ENCODE measurements at places on chromosomes 12 and 14.

DNA sequence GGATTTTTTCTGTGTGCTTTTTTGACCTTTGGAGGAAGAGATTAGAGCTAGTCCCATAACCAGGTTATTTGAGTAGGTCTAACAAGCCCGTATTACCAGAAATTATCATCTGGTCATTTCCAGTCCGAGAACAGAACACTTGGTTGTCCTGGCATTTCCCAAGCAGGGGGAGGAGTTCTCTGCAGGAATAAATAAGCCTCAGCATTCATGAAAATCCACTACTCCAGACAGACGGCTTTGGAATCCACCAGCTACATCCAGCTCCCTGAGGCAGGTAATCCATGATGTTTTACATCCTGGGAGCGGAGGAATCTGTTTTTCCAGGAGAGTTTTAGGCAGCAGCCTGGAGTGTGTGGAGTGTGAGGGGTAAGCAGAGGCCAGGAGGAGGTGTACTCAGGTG is at the start of gene SERPINA3:
SERPINA3 (plus strand) TSS at position 218 of the 400 bp plus-strand sequence. CDS start 2,051 bp downstream, outside the sequence.
- no peak for DNase-seq

DNA sequence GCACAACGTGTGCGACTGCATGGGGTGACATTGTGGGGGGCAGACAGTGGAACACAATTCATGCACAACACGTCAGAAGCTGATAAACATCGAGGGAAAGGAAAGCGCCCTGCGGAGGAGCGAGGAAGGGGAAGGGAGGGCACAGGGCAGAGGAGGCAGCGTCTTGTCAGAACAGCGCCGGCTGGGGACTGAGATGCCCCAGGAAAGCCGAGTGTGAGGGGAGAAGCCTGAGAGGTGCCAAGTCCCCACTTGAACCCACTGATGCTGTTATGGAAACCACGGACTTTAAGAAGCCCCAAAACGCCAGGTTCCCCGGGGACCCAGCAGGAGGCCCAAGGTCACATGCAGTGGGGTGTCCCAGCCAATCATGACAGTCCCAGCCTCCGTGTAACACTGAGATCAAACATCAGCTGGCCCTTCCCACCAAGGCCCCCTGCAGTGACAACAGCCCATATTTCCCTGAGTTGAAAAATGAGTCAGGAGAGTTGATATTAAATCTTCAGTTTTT is 70.0 kb downstream of the GALNT9 start:
- DNase-seq = no peak

DNA sequence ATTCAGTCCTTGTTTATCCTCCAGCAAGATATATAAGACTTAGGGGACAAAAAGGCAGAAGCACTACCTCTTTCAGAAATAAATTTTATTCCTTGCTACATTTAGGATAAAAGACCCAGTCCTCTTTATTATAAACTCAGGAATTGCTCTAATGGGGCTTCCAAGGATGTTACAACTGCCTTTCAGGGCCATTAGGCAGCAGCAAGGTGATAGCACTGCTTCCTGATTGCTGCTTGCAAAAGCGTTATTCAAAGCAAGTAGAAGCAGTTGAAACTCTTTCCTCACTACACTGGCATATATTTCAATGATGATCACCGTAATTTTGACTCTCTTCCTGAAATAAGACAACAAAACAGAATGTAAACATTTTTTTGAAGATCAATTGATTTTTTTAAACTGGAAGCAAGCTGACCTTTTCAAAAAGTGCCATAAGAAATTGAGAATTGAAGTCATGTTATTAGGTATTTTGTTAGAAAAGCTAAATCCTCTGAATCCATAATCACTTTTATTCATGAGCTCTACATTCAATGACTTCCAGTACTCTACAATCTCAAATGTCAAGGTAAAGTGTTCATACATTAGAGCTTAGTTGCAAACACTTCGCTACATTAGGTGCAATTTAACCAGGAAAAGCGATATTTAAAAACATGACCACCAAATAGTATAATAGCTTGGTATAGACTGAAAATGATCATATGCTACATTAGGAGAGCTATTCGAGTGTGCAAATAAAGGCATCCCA is 233.4 kb upstream of the SYT10 start:
- no peak for DNase-seq

DNA sequence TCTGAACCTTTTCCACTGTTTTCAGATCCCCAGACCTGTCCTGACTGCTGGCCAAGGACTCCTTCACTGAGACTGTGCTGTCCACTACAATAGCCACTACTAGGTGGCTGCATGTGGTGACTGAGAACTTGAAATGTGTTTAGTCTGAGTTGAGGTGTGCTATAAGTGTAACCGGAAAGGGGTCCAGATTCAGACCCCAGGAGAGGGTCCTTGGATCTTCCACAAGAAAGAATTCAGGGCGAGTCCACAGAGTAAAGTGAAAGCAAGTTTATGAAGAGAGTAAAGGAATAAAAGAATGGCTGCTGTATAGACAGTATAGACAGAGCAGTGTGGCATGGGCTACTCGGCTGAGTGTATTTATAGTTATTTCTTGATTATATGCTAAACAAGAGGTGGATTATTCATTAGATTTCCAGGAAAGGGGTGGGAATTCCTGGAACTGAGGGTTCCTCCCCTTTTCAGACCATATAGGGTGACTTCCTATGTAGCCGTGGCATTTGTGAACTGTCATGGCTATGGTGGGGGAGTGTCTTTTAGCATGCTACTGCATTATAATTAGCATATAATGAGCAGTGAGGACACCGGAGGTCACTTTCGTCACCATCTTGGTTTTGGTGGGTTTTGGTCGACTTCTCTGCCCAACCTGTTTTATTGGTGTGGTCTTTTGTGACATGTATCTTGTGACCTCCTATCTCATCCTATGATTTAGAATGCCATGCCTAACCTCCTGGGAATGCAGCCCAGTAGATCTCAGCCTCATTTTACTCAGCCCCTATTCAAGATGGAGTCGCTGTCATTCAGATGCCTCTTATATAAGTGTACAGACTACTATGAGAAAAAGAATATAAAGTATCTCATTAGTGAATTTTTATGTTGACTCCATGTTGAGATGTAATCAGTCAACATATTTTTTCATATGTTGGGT is 70.0 kb upstream of the SRSF5 start:
- DNase-seq = no peak

GRCh38 chr14:32808644-32809043 is 130.0 kb upstream of the NPAS3 start:
- peak; percentile 58 for DNase-seq

DNA sequence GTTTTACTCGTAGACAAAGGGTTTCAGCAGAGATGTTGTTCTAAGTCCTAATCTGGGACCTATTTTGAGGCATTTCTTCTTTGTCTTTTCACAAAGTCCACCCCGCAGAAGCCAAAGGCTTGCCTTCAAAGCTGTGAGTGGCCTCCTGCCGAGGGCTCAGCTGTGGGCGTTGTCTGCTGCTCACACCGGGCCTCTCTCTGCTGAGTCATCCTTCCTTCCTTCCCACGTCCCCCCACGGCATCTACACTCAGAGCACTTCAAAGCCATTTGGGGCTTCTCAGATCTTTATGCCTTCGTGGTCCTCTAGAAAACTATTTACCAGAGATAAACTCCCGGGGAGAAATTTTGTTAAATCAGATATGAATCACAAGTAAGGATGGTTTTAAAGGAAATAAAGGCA is 115.9 kb upstream of the TMPO start:
- DNase-seq = no peak

- DNase-seq = no peak
These were observed 35.8 kb downstream of the BHLHE41 start for GRCh38 chr12:26088998-26089397.

DNA sequence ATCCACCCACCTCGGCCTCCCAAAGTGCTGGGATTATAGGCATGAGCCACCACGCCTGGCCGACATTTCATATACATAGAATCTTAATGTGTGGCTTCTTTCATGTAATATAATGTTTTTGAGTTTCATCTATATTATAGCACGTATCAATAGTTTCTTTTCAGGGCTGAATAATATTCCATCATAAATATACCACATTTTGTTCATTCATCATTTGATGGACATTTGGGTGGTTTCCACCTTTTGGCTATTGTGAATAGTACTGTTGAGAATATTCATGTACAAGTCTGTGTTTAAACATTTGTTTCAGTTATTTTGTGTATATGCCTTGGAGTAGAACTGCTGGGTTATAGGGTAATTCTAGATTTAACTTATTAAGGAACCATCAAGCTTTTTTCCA is 12.0 kb downstream of the ACVR1B start:
- no peak for DNase-seq

DNA sequence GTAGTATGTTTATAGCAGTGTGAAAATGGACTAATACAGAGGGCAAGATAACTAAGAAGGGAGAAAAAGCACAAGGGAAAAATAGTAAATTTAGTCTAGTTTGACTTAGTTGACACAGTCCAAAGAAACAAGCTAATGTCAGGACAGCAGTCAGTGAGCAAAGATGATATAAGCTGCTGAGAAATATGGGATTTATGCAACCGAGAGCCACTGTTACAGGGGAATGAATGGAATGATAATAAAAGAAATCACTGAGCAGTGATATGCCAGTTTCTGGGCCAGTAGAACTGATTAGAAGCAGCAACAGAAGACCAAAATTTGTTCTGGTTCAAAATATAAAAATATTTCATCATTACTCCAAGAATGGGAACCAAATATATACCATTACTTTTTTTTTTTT is 60.1 kb downstream of the R3HDM2 start:
- DNase-seq = no peak

DNA sequence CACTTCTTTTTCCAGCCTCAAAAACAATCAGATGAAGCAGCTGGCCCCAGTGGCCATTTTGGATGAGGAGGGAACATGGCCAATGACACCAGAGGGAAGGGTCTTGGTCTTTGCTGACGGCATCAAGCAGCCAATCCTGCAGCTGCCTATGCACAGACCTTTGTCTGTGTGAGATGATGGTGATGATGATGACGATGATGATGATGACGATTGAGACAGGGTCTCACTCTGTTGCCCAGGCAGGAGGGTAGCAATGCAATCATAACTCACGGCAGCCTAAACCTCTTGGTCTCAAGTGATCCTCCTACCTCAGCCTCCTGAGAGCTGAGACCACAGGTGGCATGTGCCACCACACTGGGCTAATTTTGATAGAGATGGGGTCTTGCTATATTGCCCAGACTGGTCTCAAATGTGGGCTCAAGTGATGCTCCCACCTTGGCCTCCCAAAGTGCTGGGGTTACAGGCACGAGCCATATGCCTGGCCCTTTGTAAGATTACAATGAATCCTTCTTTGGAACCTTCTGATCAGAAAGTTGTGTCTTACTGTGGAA is 26.5 kb upstream of the NCOR2 start:
- DNase-seq = no peak

DNA sequence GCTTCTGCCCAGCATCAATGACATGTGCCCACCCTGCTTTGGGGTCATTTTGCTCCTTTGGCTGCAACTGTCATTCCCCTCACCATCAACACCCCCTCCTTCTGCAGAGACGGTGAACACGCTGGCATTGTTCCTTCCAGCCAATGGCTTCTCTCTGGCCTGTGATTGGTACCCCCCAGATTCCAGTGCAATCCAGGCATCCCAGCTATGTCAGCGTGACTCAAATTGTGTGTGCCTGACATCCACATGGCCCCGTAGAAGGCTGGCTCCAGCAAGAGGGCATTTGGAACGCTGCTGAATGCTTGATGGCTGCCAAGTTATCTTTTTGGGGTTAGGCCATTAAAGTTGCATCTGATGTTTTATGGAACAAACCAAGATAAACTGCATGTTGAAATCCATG is 21.0 kb upstream of the CCND2 start:
- no peak for DNase-seq

GRCh38 chr14:100078997-100079725 is 13.9 kb downstream of the EVL start:
- no peak for DNase-seq

DNA sequence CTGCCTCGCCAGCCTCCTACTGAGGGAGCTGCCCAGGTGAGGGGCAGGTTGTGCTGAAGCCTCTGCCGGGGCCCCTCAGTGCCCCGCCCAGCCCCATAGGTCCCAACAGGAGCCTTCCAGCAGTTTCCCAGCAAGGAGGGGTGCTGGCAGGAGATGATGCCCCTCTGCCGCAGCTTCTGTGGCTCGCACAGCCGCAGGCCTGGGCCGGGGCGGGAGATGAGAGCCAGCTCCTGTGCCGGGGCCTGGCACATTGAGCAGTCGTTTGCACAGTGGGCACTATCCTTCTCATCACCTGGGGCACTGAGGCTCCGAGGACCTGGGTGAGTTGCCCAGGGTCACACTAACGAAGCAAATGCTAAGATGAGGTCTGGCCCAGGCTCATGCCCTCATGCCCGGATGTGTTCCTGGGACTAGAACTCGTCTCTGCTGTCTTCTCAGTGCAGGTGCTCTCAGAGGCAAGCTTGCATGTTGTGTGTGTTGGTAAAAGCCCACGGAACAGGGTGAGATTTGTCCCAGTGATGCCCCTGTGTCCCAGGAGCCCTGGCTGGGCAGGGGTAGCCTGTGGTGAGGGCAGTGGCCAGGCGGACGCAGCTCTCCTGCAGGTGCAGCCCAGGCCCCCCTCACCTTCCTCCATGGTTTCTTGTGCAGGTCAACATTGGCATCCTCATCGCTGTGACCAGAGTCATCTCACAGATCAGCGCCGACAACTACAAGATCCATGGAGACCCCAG is 177.5 kb downstream of the ADGRD1 start:
- no peak for DNase-seq

- DNase-seq = no peak
These were observed 50.6 kb downstream of the DRAM1 start for GRCh38 chr12:101927999-101928398.

DNA sequence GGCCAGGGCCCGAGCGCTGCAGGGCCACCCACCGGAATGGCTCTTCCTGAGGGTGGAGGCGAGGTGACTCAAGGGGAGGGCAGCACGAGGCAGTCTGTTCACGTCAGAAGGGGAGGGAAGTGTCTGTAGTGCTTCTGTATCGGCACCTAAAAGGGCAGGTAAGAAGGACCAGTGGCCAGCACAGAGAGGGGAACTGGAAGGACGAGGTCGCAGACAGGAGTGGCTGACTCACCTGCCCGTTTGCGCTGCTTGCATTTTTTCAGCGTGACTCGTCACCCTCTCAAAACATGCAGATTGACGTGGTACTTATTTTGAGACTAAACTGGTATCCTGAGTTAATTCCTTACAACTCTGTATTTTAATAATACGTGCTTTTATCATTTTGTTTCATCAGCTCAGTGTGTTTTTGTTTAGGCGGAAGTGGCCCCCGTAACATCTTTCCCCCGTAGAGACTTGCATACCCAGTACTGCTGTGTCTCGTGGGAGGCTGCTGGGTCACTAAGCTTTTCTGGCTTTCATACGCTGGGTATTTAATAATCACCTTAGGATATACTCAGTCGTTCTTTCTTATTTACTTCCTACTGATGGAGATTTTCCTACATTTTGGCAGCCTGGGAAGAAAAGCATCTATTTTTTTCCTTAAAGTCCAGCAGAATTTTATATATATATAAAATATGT is 26.4 kb downstream of the SFSWAP start:
- DNase-seq = no peak

DNA sequence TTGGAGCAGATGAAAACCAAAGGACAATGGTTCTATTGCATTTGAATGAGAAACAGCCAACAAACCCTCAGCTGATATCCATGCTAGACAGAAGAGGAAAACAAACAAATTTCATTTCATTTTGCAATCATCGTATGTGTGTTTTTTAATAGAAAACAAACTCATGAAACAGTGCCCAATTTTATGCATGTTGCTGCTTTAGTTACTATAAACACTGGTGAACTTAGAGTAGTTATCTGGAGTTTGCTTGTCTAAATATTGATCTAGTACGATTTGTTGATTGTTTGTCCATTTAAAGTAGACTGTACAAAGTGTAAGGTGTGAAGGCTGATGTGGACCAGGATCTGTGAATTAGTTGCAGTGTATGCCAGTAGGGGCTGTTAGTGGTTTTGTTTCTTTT is 166.6 kb downstream of the KITLG start:
- DNase-seq = no peak

- DNase-seq = peak; percentile 15
These were observed 233.2 kb downstream of the MDGA2 start for GRCh38 chr14:47442211-47442610.

- no peak for DNase-seq
These were observed 49.2 kb upstream of the LTA4H start for GRCh38 chr12:96084624-96085023.

Measured in SHP77 treated with DMSO at 0.1 percent for 48 hours (cell line).